ENCODE measurements at places on chromosomes 5 and 9.

DNA sequence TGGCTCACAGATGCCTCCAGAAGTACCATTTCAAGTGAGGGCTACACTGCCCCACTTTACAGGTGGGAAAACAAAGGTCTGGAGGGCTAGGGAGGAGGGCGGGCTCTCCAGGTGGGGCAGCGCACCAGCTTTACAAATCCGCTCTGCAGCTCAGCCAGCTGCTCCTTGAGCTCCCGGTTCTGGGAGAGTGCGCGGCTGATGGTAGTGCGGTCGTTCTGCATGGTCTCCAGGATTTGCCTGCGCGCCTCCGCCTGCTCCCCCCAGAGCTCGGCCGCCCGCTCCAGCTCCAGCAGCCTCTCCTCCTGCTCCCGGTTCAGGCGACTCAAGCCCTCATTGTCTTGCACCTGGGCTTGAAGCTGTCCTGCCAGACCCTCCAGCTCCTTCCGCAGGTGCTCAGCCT is 15.5 kb downstream of the GOLGA2 start:
- no peak for DNase-seq

GRCh38 chr9:129463994-129464393 is 156.9 kb downstream of the C9orf50 start:
- no peak for DNase-seq

GRCh38 chr9:130018265-130018664 is 24.7 kb downstream of the FNBP1 start:
- no peak for DNase-seq

DNA sequence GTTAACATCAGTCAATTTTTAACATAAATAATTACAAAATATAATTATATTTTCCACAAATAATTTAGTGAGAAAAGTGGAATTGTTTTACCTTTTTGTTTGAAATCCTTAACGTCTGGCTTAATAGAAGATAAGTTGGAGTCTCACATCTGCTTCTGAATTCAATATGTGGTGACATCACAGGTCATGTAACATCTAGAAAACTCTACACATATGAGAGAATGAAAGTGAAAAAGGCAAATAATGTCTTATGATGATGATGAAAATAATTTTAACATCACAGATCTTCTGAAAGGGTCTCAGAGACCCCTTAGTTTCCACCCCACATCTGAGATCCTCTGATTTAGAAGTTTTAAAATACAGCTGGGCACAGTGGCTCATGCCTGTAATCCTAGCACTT is 81.5 kb downstream of the PRKACG start:
- no peak for DNase-seq

DNA sequence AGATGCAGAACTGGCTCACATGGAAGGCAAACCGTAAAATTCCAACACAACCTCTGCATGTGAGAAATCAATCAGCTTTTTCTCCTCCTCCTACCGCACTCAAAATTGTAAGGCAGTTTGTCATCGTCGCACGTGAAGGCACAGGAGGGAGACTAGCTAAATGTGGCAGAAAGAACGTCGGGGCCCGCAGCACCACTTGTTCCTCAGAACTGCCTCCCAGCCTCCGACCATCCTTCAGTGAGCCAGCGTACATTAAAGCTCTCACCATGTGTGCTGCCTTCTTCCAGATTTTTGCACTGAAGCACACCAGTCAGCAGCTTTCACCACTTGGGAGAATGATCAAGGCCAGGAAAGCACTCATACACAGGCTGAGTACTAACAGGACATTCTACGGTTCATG is 105.9 kb downstream of the RFX3 start:
- no peak for DNase-seq

- DNase-seq, result no peak
These were observed 14.5 kb downstream of the SH2D3C start for GRCh38 chr9:127763918-127764384.

- DNase-seq, result no peak
These were observed 6.0 kb downstream of the CAMK4 start for GRCh38 chr5:111229871-111230810.

DNA sequence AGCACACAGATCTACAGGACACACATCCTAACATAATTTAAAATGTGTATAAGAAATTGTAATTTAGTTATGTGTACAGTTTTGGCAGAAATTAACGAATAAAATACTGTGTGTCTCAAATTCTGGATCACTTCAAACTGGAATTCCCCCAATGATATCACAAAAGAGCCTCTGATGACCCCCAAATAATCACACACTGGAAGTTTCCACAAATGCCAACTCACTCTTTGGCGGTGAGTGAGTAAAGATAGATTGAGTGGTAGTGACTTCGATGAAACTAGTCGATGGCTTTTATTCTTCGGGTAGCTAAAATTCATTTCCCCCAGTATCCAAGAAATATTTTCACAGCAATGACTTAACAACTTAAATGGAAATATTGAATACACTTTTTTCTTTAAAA is 2.2 kb downstream of the ZNF366 start:
- no peak for DNase-seq

DNA sequence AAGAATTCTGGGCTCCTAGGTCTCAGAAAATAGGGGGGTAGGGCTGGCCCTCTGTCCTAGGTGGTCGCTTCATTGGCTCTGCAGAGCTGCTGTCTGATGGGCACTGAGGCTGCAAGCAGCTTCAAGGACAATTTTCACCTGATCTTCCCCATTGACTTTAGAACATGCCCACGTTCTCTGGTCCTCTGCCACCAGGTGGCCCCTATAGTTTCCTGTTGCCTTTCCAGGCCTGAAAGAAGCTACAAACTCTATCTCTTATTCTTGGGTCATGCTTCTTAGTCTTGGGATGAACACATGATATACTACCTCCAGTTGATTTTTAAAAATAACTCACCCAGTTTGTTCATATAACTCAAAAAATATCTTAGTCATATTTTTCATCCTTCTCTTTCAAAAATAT is 26.3 kb downstream of the SPZ1 start:
- no peak for DNase-seq

DNA sequence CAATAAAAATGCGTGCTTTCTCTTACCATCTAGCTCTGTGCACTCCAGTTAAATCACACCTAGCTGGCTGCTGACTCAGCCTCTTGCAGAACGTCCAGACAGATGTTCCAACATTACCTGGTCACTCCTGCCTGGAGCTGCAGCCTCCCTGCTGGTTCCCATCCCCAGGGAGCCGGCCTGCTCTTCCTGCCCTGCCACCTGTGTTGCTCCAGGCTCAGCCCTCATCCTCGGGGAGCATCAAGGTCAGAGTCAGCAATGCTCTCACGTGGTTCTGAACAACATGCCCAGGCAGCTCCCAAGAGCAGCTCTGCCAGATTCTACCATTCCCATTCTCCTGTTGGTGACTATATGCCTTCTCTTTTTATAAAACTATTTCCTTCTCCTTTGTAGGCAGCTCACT is 81.3 kb downstream of the GADD45G start:
- no peak for DNase-seq

DNA sequence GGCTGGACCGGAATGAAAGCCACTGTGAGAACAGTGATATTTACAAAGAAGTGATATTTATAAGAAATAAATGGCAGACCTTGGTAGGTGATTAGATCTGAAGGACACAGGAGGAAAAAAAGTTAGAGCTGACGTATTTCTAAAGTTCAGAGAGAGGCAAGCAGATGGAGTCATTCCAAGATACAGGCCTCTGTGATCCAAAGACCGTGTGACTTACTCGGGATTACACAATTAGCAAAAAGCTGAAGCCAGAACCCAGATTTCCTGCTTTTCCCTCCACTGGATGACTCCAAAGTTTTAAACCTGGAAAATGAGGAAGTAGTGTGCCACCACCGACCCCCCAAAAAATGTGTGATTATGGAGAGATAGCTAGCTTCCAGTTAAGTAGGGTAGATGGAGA is 3.1 kb upstream of the DOCK8 start:
- DNase-seq, result no peak

DNA sequence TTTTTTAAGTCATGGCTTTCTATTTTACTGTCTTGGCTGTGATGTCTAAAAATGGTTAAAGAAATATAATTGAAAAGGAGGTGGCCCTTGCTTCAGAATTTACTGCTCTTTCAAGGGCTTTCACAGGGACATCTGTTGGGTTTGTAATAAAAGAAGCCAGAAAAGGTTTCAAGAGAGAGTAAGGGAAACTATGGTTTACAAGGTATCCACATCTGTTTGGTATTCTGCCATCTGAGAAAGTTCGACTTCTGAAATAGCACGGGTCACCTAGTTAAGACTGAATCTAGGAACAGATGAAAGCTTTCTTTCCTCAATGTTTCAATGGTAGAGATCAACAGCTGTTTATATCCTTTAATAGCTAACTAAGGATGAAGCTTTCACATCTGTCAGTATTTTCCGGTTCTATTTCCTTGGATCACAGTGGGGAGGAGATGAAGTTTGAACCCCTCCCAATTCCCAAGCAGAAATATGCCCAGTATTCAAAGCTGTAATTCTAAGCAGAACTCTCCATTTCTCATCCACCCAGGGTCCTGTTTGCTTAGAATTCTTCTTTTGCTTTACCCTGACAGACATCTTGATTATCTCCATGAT is 72.8 kb upstream of the IFNK start:
- DNase-seq, result no peak

- no peak for DNase-seq
These were observed 2.4 kb downstream of the FCN1 start for GRCh38 chr9:134915046-134915985.

All from stimulated activated CD4-positive, alpha-beta T cell treated with anti-CD3 and anti-CD28 coated beads, Interleukin-12 subunit alpha, Interleukin-12 subunit beta, amount 100 ng/mL, for 24 hours (primary cell).